ENCODE measurements at places on chromosomes 6 and 20.

- DNase-seq: no peak
Measured at GRCh38 chr6:136411453-136412354, 122.1 kb upstream of the BCLAF1 start.

DNA sequence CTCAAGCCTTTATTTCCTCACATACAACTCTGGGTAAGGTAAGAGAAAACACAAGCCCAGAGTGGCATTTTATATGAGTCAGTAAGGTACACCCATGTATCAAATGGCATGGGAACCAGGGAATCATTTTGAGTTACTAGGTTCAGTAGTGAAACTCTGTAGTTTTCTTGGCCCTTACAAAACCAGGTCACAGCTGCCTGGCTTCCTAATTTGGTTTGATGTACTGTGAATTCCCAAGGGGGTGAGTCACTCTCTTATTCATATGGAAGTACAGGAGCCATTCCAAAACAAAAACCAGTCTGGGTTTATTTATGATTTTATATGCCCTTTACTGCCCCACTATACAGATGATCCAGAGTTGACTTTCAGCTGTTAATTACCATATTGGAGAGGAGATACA is 70.7 kb downstream of the PDE7B start:
- DNase-seq: no peak

DNA sequence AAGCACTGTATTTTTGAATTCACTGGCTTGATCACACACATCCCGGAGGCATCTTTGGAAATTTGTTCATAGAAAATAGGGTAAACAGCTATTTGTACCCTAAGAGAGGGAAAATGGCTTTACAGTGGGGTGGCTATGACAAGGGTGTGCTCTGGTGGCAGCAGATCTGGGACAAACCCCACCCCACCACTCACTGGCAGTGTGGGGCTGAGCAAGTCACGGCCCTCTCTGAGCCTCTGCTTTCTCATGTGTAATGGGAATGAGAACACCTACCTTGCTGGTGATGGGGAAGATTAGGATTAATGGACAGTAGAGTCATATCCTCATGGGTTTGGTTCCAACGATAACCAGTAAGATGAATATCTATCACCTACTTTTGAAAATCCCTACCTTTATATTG is 78.0 kb downstream of the KCNB1 start:
- no peak for DNase-seq

DNA sequence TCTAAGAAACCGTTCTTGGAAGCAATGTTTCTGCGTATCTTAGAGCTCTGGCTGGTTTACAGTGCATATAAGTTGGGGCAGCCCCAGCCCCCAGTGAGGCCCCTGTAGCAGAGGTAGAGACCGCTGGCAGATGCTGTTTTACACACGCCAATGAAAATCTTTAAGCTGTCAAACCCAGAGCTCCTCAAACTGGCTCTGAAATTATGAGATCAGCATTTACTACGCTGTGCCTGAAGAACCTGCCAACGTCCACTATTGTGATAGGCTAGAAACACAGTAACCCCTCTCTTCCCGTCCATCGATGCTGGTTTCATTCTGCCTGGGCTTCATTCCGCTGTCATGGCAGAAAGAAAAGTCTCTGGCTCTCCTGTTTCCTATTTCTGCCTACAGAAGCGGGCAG is 160.6 kb downstream of the SMOC2 start:
- no peak for DNase-seq

DNA sequence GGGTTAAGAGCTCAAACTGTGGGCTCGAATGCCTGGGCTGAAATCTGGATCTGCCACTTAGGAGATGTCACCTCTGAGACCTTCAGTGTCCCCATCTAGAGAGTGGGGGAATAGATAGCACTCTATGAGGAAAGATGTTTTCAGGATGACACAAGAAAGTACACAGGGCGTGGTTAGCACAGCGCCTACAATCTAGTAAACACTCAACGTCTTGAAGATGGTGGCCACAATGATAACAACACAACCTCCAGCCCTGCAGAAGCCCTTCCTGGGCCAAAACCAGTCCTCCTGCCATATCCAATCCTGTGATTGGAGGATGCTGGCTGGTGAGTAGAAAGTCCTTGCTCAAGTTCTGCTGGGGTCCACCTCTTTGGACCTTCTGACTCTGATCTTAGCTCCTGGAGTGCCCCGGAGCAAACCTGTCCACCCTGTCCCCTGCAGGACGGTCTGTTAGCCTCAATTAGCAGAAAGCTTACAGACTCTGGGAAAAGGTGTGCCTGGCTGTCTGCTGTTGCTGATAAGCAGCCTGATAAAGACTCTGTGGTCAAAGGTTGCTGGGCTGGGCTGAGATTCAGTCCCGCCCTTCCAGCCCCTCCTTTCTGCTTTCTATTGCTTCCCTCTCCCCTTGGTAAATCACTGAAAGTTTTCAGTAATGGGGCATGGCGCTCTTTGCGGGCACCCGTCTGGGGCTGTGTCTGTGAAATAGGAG is 8.2 kb downstream of the EDN3 start:
- DNase-seq: no peak

GRCh38 chr6:51161752-51162151 is 343.1 kb downstream of the TFAP2B start:
- no peak for DNase-seq

GRCh38 chr6:146191166-146191565 is 162.3 kb downstream of the GRM1 start:
- DNase-seq: no peak

- DNase-seq: peak; percentile 66
Measured at GRCh38 chr6:148736774-148737412, 9.9 kb upstream of the UST start.

Measured in activated CD4-positive, alpha-beta T cell treated with anti-CD3 and anti-CD28 coated beads, Interleukin-2, amount 50 U/mL, for 16 hours (primary cell).